ENCODE measurements at places on chromosomes 7 and 10.

DNA sequence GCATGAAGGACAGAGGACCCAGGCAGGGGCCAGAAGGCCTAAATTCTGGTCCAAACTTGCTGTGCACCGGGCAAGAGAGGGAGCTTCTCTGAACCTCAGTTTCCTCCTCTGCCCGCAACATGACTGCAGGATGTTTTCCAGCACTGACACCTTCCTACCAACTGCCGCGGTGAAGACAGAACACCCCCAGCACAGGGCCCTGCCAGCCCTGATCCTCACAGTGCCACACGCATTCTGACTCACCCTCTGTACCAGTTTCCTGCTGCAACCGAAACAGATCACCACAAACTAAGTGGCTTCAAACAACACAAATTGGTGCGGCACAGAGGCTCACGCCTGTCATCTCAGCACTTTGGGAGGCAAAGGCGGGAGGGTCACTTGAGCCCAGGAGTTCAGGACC, 18.1 kb downstream of the MAD1L1 start:
- DNase-seq = no peak

GRCh38 chr10:129511086-129511485, 44.0 kb downstream of the MGMT start:
- DNase-seq = no peak

DNA sequence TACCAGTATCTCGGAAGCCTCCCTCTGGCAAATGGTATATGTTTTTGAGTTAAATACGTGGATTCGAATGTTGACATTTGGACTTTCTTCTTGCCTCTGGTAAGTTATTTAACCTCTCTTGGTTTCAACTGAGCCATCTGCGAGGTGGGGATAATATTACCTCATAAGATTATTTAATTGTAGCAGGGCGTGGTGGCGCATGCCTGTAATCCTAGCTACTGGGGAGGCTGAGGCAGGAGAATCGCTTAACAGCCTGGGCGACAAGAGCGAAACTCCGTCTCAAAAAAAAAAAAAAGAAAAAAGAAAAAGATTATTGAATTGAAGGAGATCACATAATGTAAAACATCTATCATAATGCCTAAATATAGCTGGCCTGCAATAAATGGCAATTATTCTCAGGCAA, 396 bp upstream of the TAF5 start:
- peak; percentile 3 for DNase-seq

- no peak for DNase-seq
Measured at GRCh38 chr10:26650406-26650805, 47.1 kb upstream of the PDSS1 start.

DNA sequence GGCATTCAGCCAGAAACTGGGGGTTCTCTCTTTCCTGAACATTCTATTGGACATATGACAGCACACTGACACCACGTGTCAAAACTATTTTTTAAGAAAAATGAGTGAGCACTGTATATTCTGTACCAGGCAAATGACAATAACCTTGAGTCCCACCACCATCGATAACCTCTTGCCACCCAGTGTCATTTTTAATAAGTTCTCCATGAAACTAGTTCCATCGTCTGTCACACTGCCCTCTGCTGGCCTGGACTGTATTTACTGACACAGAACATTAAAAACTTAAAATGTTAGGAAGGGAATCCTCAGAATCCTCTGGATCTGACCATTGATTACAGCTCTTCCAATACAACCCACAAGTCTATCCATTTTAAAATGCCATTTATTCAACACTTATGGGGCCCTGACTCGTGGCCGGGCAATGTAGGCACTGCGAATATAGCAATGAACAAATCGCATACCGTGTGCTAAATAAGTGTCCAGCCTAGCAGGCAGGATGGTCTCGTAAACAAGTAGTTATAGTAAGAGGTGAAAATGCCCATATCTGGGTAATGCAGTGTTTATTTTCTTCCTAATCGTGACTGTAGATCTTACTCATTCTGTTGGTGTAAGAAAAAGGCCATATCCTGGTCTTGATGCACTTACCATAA, 35.9 kb upstream of the CACNB2 start:
- DNase-seq = peak; percentile 47

DNA sequence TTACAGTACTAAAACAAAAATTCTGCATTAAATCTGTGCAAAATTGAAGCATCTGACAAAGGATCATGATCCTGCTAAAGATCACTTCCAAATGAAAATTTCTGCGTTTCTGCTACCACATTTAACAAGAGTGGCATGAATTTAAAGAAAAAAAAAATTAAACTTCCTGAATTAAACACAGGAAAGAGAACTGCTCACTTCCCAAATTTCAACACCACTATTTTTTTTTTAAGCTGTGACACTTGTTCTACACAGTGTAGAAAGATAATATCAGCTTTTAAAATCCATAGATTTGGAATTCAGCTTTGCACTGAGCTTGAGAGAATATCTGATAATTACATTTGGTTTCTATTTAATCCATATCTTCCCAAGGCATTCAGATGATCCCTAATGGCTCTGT, 73.6 kb downstream of the EPC1 start:
- DNase-seq = no peak

DNA sequence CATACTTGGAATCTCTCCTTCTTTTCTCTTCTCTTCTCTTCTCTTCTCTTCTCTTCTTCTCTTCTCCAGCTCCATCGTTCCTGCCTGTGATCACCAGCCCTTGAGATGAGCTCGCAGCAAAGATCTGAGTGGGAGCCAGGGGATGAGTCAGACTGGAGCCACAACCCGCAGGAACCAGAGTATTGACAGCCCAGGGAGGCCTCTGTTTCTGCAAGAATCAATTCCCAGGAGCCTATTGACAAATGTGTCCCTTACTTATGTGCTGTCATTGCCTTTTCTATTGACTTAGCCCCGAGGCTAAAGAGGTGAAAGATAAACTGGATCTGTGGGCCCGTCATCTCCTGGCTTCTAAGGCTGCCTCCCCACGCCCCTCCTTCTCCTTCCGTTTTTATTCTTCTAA, 13.1 kb upstream of the HABP2 start:
- no peak for DNase-seq

GRCh38 chr7:150719436-150719835, 3.0 kb downstream of the GIMAP1 start:
- DNase-seq = no peak

GRCh38 chr10:14547816-14548215, 217.1 kb upstream of the FRMD4A start:
- peak; percentile 35 for DNase-seq

DNA sequence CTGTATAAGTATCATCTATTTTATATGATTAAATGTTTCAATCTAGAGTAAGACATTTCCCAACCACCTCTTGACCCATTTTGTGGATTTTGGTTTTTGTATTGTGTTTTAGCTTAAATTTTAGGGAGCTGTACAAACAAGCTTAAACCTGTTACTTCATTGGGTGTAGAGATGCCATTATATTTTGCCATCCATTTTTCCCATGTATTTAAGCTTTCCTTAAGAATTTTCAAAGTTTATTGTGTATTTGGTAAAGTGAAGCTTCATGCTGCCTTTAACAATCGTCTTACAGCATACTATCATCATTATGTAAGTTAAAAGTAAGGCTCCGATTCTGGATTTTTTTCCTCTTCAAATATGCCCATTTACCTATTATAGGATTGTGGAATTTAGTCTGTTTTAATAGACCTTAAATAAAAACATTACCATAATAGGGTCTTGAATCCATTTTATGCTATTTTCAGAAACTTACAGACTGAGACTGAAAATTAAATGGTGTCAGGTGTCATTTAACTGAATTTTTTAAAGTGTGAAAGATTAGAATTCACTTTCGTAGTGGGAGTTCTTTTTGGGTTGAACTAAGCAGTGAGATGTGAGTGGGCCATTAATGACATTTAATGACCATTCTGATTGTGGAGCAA, 2.2 kb downstream of the KMT2E start:
- DNase-seq = peak; percentile 45

DNA sequence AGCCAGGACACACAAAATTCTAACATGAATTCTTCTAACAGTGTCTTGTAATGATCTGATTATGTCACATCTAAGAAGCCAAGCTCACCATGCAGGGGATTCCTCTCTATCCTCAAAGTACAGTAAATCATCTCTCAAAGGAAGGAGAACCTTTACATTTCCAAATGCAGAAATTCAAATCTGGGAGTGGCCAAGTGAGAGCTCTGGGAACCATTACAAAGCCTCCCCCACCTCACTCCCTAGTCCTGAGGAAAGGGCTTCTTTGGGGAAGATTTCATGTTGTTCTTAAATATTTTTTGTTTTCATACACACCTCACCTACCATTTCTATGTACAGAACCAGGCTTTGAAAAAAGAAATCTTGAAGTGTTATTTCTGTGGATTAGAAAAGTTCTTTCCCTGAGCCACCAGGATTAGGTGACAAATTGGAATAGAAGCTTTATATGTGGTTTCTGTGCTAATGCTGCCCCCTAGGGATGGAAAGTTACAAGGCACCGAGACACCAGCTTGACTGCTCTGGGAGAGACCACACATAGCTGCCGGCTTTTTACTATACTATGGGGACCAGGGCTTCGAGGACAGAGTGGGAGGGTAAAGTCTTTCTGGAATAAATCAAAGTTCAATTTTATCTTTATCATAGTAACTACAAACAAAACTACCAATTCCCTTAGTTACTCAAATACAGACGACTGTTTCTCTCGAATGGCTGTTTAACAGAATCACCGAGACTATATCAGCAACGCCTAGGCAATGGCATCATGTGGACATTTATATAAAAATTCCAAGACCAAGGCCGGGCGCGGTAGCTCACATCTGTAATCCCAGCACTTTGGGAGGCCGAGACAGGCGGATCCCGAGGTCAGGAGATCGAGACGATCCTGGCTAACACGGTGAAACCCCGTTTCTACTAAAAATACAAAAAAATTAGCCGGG, 116.1 kb downstream of the RNF216 start:
- peak; percentile 96 for DNase-seq

DNA sequence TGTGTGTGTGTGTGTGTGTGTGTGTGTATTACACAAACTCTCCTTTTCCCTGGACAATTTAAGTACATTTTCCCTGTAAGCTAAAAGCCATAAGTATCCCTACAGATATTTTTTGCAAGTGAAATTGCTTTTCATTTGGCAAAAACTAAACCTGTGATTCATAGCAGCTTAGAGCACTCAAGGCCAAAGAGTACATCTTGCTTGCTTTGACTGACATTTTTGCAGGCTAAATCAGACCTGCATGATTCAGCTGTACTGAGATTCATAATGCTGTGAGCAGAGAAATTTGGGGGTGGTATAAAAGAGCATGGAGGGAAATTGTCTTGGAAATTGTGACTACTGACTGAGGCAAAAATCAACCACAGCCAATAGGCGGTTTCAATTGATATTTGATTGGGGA, 500.4 kb downstream of the GFRA1 start:
- peak; percentile 8 for DNase-seq

DNA sequence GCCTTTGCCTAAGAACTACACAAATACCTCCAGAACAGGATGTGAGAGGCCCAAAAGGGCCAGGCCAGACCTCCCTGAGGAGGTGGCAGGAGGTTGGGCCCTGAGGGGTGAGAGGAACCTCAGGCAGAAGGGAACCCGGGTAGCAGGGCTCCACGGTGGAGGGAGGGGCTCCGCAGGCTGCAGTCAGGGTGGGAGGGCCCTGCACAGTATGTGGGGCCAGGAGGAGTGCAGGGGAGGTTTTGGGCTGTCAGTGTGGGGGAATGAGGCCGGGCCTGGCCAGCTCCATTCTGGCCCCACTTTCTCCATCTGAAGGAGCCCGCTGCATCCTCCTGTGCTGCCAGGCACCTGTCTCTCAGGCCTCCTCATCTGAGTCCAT, 25.9 kb downstream of the DNAJB12 start:
- DNase-seq = no peak

DNA sequence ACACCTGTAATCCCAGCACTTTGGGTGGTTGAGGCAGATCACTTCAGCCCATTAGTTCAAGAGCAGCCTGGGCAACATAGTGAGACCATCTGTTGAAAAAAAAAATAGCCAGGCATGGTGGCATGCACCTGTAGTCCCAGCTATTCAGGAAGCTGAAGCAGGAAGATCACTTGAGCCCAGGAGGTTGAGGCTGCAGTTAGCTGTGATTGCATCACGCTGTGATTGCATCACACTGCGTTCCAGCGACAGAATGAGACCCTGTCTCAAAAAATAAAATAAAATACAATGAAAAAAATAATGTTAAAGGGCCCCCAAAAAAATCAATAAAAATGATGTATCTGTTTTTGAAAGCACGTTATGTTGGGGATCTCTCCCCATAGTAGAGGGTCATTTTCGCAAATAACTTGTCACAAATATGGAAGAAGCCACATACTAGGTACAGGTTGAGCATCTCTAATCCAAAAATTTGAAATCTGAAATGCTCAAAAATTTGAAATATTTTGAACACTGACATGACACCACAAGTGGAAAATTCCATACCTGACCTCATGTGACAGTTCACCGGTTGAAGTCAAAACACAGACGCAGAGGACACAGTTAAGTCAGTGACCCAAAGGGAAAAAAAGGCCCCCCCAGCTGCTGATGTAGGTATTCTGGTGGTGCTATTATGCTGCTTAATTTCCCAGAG, 9.5 kb downstream of the CISD1 start:
- DNase-seq = no peak

GRCh38 chr7:23477962-23478866, 7.9 kb upstream of the IGF2BP3 start:
- DNase-seq = no peak

DNA sequence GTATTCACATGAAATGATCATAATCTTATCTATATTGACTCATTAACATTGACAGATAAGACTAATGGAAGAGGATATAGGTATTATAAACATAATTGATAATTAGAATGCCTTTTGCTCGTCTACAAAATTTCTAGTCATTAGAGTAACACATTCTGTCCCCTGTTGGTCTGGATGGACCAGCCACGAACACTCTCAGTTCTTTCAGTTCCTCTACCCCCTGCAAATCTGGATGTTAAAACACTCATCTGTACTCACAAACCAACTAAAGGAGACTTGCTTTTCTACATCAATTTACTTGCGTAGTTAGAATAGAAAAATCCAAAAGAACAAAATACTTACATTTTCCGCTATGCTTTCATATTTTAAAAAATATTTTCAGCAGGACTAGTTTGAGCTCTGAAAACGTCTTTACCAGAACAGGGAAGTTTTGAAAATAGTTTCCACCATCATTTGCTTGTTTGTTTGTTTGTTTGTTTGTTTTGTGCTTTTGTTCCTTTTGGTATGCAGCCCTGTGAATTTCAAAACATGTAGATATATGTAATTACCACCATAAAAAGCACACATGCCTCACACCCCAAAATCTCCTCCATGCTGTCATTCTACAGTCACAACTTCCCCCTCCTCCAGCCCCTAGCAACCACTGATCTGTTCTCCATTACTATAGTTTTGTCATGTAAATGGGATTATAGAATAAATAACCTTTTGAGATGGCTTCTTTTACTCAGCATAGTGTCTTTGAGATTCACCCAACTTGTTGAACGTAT, 103.8 kb downstream of the FZD1 start:
- no peak for DNase-seq

GRCh38 chr7:32518534-32519140, 23.3 kb downstream of the AVL9 start:
- DNase-seq = peak; percentile 43

DNA sequence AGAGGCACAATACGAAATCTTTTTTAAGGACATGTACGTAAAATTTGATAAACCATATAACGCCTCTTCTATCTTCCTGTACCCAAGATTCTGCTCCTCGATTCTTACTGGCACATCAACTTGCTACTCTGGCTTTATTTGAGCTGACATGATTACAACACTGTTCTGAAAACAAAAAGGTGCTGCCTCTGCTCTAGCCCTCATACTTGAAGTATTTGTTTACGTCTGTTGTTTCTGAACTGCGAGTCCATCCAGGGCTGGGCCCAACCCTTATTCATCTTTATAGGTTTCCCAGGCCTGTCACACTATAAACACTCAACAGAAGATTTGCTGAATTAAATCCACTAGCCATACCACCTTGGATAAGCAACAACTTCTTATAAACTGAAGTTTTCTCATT, 96.2 kb upstream of the SVIL start:
- no peak for DNase-seq

- DNase-seq = no peak
Measured at GRCh38 chr10:20839141-20839540, 58.0 kb downstream of the NEBL start.
